ENCODE measurements at places on chromosomes 3 and 15. TPM values are rescaled to one million over a fixed set of nuclear protein-coding genes. Genes with fewer than 3 reads are reported as not detected.

LRRIQ4 gene
- 0.20 TPM for total RNA-seq

CCDC39 gene
- not detected for total RNA-seq

OXTR gene
- 1.4 TPM for total RNA-seq

CSTA gene
- 0.31 TPM for total RNA-seq

GABRR3 gene
- total RNA-seq = not detected

DNA sequence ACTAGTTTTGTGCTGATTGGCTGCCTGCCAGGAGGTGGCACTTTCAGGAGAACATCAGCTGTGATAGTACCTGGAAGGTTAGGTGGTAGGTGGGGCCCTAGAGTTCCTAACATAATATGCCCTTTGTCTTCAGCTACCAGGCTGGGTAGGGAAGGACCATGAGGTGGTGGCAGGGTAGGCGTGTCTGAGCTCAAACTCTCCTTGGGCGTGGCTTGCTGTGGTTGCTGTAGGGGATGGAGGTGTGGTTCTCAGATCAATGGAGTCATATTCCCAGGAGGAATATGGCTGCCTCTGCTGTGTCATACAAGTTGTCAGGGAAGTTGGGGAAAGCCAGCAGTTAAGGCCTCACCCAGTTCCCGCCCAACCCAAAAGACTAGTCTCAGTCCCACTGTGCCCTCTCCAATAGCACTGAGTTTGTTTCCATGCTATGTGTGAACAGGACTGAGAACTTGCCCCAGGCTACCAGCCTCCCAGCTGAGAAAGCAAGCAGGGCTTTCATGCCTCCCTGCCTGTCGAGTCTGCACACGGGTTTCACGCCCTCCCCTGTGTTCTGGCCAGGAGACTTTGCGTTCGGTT lies 107.7 kb downstream of the CHCHD4 start:
- DNase-seq = no peak
- H3K27ac ChIP-seq = no peak overlapping the region
- H3K27me3 ChIP-seq = no peaks in the 10 kb centered on the region

- H3K27me3 ChIP-seq = no peaks in the 10 kb centered on the region
- no peak overlapping the region for H3K4me3 ChIP-seq
- no peaks in the 10 kb centered on the region for H3K36me3 ChIP-seq
- H3K27ac ChIP-seq = no peak overlapping the region
- H3K4me1 ChIP-seq = no peaks in the 10 kb centered on the region
Observed at GRCh38 chr3:57848177-57848738, 92.1 kb downstream of the SLMAP start.

DNA sequence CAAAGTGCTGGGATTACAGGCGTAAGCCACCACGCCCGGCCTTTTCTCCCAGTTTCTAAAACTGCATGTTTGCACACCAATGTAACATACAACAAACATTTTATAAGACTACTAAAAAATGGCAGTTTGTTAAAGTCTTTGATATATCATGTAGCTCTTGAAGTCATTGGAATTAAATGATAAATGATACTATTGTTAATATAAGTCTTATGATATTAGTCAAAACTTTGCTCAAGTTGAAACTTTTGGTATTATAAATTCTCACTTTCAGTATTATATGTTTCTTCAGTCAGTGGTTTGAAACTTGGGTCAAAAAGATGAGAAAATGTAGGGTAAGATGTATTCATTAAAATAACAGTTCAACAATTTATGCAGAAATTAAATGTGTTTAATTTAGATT lies 117.6 kb upstream of the TBL1XR1 start:
- no peaks in the 10 kb centered on the region for H3K36me3 ChIP-seq
- no peak for DNase-seq
- H3K27ac ChIP-seq = no peak overlapping the region
- H3K4me1 ChIP-seq = peaks cover 3% of the 10 kb centered on the region

DNA sequence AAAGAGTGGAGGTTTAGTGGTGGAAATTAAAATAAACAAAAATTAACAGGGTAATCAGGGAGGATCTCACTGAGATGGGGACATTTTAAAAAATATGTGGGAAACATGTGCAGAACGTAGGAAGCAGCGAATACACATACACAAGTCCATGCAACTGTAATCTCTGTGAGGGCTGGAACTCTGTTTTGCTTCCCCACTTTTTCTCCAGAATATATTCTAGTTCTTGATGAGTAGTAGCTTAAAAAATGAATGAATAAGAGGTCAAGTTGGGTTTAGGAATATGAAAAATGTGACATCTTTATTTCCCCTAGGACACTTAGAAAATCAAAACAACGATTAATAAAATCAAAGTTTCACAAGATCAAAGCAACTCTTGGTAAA lies 312.2 kb upstream of the ZNF717 start:
- H3K4me3 ChIP-seq = no peak overlapping the region
- no peaks in the 10 kb centered on the region for H3K27me3 ChIP-seq
- H3K27ac ChIP-seq = no peak overlapping the region
- no peaks in the 10 kb centered on the region for H3K4me1 ChIP-seq
- no peaks in the 10 kb centered on the region for H3K36me3 ChIP-seq

GRCh38 chr3:17059989-17060550 lies 175.3 kb downstream of the PLCL2 start:
- H3K27me3 ChIP-seq = no peaks in the 10 kb centered on the region
- DNase-seq = no peak
- H3K27ac ChIP-seq = no peak overlapping the region

GRCh38 chr3:172466553-172467130 lies 18.4 kb upstream of the GHSR start:
- DNase-seq = no peak
- no peaks in the 10 kb centered on the region for H3K36me3 ChIP-seq
- H3K27me3 ChIP-seq = no peaks in the 10 kb centered on the region
- no peak overlapping the region for H3K4me3 ChIP-seq

DNA sequence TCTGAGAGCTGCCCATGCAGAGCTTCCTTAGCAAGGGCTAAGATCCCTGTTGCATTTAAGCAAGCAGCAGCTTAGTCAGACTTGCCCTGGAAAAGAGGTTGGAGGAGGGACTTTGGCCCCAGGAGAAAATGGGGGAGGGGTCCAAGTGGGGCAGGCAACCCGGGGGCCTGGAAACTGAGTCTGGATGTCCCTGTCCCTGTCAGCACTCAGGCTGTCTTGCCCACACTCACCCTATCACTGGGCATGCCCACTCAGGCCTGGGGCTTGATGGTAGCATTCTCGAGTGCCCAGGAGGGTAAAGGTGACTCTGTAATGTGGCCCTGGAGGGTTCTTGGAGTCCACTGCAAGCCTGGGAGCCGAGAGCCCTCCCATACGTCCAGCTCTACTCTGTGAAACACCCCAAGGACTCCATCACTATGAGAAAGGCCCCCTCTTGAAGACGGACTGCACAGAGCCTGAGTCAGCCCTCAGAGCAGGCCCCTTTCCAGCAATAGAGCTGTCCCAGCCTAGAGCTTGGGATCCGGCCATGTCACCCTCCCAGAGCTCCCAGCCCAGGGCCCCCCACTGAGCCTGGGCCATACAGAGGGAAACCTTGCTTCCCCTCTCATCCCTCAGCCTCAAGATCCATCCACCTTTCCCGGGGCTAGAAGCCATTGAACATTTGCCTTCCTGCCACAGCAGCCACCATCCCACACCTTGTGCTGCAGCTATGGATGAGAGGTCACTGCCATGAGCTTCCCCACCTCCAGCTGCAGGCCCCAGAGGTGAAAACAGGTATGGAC lies 13.4 kb downstream of the MYL3 start:
- H3K27me3 ChIP-seq = no peaks in the 10 kb centered on the region
- peaks cover 10% of the 10 kb centered on the region for H3K4me1 ChIP-seq
- no peaks in the 10 kb centered on the region for H3K36me3 ChIP-seq
- DNase-seq = no peak
- no peak overlapping the region for H3K27ac ChIP-seq
- H3K4me3 ChIP-seq = no peak overlapping the region

- no peak overlapping the region for H3K4me3 ChIP-seq
- H3K27me3 ChIP-seq = no peaks in the 10 kb centered on the region
- H3K4me1 ChIP-seq = peaks cover 41% of the 10 kb centered on the region
- no peak for DNase-seq
- no peak overlapping the region for H3K27ac ChIP-seq
- H3K36me3 ChIP-seq = no peaks in the 10 kb centered on the region
Observed at GRCh38 chr3:141269961-141270360, 38.3 kb downstream of the PXYLP1 start.

DNA sequence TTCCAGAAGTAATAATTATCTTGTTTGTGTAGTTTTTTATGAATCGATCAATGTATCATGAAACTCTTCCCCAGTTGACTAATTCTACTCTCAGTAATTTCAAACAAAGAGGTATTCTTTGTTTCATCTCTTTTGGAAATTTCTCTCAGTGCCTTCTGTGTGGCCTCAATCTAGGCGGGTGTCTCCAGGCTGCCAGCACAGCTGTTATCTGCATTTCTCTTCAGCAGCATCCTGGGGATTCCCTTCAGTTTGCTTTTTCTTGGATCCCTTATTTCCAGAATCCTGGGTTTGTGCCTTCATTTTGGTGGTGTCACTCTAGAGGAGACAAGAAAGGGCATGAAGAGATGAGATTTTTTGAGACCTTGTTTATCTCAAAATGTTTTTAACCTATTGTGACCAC lies 22.7 kb downstream of the NIPA2 start:
- H3K4me3 ChIP-seq = no peak overlapping the region
- H3K27me3 ChIP-seq = no peaks in the 10 kb centered on the region

DNA sequence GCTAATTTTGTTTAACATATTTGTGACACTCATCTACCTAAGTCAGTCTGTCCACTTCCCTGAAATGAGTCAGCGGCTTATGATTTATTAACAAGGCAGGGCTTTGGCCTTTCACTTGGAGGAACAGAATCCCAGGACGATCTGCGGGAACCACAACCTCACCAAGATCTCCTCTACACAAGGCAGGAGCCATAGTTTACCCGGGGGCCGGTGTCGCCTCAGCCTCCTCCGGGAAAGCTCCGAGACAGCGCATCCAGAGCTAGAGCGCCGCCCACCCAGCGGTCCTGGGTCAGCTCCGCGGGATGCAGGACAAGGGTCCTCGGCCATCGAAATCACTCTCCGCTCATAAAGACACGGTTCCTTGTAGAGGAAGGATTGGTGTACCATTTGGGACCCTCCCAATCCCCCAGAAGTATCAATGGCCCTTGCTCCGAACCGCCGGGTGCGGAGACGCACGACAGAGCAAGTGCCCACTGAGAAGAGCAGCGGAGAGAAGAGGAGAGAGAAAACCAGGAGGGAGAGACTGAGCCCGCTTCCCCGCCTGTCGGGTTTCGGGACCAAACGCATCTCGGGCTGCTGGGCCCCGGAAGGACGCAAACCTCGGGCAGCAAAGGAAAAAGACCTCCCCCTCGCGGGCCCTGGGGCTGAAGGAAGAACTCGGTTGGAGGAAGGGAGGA lies 13.1 kb upstream of the ALCAM start:
- no peak overlapping the region for H3K27ac ChIP-seq
- no peak for DNase-seq
- peaks cover 17% of the 10 kb centered on the region for H3K27me3 ChIP-seq
- H3K4me3 ChIP-seq = no peak overlapping the region
- no peaks in the 10 kb centered on the region for H3K36me3 ChIP-seq
- H3K4me1 ChIP-seq = no peaks in the 10 kb centered on the region

GRCh38 chr15:58932710-58933280 lies 684 bp downstream of the SLTM start:
- peak overlapping the region; percentile 97 for H3K27ac ChIP-seq
- no peaks in the 10 kb centered on the region for H3K27me3 ChIP-seq
- H3K4me1 ChIP-seq = peaks cover 12% of the 10 kb centered on the region
- no peaks in the 10 kb centered on the region for H3K36me3 ChIP-seq
- no peak for DNase-seq
- H3K4me3 ChIP-seq = peak overlapping the region; percentile 74

- H3K4me1 ChIP-seq = no peaks in the 10 kb centered on the region
- H3K4me3 ChIP-seq = no peak overlapping the region
- no peaks in the 10 kb centered on the region for H3K36me3 ChIP-seq
Observed at GRCh38 chr3:172074586-172074985, 35.2 kb downstream of the FNDC3B start.

GRCh38 chr3:177307391-177307790 lies 110.1 kb upstream of the TBL1XR1 start:
- no peak for DNase-seq
- H3K27me3 ChIP-seq = no peaks in the 10 kb centered on the region
- H3K36me3 ChIP-seq = no peaks in the 10 kb centered on the region
- no peaks in the 10 kb centered on the region for H3K4me1 ChIP-seq

DNA sequence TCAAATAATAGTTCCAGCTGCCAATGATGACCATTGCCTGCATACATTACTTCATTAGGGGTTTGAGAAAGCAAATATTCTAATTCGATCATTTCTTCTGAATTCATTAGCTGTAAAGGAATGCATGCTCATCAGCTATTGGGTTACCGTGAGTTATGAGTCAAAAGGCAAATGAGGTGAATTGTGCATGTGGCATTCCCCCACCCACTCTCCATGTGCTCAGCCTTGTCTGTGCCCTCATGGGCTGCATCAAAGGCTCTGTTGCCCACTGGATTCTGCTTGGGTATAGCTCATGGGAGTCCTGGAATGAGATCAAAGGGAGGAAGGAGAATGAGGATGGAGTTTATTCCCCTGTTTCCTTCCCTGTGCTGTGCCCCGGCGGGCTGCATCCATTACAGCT lies 99.3 kb upstream of the CHRNA7 start:
- no peak for DNase-seq
- H3K4me3 ChIP-seq = no peak overlapping the region
- H3K27ac ChIP-seq = no peak overlapping the region
- no peaks in the 10 kb centered on the region for H3K27me3 ChIP-seq
- H3K36me3 ChIP-seq = no peaks in the 10 kb centered on the region

DNA sequence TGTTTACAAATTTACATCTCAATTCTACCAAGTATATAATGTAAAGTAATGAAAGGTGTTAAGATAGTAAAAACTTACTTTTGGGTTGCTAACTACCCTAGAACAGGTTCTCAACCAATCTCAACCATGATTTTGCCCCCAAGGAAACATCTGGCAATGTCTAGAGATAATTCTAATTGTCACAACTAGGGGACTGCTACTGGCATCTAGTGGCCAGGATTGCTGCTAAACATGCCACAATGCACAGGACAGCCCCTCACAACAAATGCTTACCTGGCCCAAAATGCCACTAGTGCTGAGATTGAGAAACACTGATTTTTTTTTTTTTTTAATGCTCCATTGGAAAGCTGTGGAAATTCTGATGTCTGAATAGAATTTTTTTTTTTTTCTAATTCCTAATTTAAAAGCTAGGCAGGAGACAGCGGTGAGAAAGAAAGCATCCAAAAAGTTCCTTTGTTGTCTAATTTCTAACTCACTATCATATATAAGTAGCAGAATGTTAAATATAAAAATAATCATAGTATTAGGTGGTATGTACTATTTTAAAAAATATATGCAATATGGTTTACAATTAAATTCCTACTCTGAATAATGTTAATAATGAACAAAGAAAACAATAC lies 81.5 kb downstream of the TJP1 start:
- no peaks in the 10 kb centered on the region for H3K4me1 ChIP-seq
- H3K4me3 ChIP-seq = no peak overlapping the region
- no peaks in the 10 kb centered on the region for H3K36me3 ChIP-seq
- H3K27me3 ChIP-seq = no peaks in the 10 kb centered on the region
- DNase-seq = no peak

GRCh38 chr15:92989470-92989869 lies 89.3 kb downstream of the CHD2 start:
- peaks cover 69% of the 10 kb centered on the region for H3K36me3 ChIP-seq
- DNase-seq = no peak
- no peaks in the 10 kb centered on the region for H3K27me3 ChIP-seq
- H3K4me3 ChIP-seq = no peak overlapping the region

DNA sequence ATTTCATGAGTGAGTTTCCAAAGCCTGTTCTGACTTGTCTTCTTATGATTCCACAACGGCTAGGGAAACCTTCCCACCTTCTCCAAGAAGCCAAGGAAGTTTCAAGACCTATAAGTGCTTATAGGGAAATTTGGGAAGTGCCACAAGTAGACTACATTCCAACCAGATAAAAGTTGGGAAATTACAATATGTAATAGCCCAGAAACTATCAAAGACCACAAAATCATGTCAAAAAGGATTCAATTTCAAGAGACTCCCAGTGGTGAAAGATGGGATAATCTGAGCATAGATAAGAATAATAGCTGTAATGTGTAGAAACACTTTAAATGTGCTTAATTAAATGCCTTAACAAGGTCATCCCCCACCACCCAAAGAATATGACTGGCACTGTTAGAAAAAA lies 169.2 kb upstream of the SLC2A2 start:
- H3K27ac ChIP-seq = no peak overlapping the region
- no peak overlapping the region for H3K4me3 ChIP-seq

Measured in CD8-positive, alpha-beta memory T cell (primary cell).